Endodermal cell (in vitro differentiated cells): ENCODE measurements at places on chromosomes 6 and 20. TPM values are rescaled to one million over a fixed set of nuclear protein-coding genes. Genes with fewer than 3 reads are reported as not detected.

The LRRC73 gene
- total RNA-seq, result 0.64 and 0.86 TPM in 2 replicates

The C6orf15 gene
- not detected in 2 replicates for total RNA-seq

The HLA-DRB5 gene
- 0.92 and 1.5 TPM in 2 replicates for total RNA-seq

The BEND3 gene
- 18.0 to 18.9 TPM (median 18.5 TPM) in 3 replicates for total RNA-seq

The TAP1 gene
- 1.7 and 2.6 TPM in 2 replicates for total RNA-seq

The PCIF1 gene
- 33.4 to 38.4 TPM (median 34.5 TPM) in 3 replicates for total RNA-seq

The TAF4 gene
- 16.2 to 28.9 TPM (median 25.5 TPM) in 3 replicates for total RNA-seq

The SLC17A4 gene
- total RNA-seq, result not detected in 3 replicates

- peak; percentile 74 for DNase-seq
Observed at GRCh38 chr6:127606131-127606562, 29.2 kb downstream of the C6orf58 start.

DNA sequence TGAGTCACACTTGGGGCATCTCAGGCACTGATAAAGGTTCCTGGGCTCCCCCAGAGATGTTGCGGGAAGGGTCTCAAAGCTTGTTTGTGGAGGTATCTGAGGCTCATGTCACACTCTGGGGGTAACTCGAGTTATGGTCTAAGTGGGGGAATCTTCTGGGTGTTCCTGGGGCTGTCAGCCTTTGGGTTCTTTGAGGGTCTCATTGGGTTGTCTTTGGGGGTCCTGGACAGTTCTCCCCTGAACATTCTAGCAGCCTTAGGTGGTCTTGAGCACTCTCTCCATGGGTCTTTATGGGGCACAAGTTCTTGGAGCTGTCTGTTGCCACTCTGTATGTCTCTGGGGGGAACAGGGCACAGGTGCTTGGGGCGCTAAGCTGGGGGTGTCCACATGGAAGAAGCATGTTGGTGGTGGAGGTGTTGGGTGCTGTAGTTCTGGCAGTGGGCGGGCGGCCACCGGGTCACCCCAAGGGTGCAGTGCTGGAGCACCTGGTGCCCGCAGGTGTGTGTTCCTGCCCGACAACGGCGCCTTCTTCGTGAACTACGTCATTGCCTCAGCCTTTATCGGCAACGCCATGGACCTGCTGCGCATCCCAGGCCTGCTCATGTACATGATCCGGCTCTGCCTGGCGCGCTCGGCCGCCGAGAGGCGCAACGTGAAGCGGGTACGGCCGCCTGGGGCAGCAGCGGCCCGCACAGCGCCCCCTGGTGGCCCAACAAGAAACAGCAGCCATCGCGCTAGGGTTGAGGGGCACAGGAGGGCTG lies 7.1 kb upstream of the CAPN11 start:
- DNase-seq, result peak; percentile 94

GRCh38 chr6:47875593-47875992 lies 93.8 kb downstream of the OPN5 start:
- DNase-seq, result no peak

DNA sequence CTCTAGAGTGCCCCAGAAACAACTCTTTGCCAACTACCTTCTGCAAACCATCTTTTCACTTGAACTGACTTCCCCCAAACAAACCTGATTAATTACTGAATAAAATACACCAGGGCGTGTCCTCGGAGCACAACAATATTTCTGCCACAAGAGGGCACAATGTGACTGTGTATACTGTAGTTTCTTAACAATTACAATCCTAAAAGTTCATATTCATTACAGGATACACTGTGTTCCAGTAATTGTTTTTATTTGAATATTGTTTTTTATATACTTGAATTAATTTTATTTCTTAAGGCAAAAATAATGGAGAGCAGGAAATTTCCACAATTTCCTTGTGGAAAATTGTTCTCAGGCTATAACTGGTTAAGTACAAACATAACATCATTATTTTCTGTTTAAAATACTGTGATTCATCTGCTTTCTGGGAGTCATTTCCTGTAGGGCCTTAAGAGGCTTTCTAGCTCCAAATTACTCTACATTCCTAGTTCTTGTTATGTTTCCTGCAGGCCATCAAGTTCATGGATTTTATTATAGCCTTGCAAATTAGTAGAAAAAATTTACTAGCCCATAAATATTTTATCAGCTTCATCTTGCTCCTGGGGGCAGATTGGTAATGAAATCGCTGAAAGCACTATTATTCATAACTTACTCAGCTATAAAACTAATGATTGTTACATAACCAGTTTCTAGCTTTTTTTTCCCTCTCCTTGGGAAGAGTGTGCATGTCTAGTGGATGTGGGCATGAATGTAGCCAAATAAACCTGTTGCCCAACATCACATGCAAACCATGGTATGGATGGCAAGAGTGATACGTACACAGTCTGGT lies 51.9 kb upstream of the SLC22A16 start:
- DNase-seq, result peak; percentile 71

DNA sequence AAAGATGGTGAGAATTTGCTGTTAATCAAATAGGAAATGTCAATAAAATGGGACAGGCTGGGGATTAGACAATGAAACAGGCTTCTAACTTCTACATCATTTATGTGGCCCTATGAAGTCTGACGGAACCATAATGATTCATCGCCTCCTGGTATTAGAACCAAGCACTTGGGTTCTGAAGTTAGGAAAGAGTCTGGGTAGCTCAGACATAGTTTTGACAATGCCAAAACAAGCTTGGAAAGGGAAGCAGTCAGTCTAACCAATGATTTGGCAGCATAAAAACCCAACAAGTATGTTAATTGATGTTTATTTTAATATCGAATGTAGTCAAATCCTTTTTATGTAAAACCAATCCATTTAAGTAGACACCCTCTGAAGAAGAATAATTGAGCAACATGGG lies 160.8 kb upstream of the RSPO3 start:
- DNase-seq, result no peak

GRCh38 chr6:159533568-159533967 lies 159.5 kb downstream of the SOD2 start:
- DNase-seq, result no peak

- peak; percentile 82 for DNase-seq
Observed at GRCh38 chr20:43840382-43841070, 74.1 kb upstream of the TOX2 start.

GRCh38 chr20:62588458-62589149 lies 53.7 kb upstream of the SLCO4A1 start:
- DNase-seq, result no peak

DNA sequence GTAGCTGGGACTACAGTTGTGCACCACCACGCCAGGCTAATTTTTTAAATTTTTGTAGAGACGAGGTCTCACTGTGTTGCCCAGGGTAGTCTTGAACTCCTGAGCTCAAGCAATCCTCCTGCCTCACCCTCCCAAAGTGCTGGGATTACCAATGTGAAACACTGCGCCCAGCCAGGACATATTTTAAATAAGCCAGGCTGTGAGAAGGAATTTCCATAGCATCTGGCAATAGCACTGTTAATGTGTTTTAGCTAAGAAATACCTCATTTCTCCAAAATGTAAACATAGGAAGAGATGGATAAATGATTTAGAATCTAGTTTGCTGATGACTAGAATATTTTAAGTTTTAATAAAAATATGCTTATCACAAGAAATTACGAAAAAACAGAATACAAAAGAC lies 27.0 kb upstream of the SLA2 start:
- DNase-seq, result no peak

DNA sequence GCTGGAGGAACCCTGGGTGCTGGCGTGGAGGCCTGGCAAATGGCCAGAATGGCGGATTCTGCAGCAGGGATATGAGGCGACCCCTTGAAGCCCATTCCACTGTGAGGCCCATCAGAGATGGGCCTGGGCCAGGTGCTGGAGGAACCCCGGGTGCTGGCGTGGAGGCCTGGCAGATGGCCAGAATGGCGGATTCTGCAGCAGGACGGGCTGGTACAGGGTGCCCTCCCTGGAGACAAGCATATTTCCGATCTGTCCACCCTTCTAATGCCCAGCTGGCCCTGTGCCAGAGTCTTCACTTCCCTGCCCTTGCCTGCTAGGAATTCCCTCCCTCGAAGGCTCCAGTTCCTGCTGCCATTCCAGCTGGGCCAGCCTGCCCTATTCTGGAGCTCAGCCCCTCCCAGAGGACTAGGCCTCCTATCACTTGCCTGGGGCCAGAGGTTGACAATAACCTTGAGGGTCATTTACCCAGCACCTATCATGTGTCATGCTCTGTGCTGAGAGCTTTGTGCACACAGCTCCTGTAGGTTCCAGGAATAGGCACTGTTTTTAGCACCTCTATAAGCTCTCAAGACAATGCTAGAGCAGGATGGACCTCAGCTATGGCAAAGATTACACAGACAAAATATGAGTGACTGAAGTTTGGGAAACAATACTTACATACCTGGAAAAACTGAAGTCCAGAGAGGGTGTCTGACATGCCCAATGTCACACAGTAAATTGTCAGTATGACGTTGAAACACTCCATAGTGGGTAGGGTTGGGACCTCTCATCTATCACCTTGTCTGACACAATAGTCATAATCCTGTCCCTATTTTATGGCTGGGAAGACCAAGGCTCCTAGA lies 21.4 kb downstream of the SUN5 start:
- no peak for DNase-seq

DNA sequence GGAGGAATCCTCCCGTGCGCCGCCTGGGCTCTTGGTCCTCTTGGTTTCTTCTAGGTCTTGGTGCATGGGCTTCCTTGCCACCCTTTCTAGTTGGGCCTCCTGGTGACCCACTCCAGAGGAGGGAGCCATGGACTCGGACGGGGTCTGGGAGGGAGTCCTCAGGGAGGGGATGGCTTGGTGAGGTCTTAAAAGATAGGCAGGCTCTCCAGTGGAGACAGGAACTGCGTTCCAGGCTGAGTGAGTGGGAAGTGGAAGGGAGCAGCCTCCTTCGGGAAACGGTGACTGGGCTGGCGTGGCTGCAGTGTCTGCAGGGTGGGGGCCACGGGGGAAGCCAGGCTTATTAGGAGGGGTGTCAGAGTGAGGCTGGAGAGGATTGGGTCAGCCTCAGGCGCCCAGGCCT lies 152.8 kb downstream of the GRM4 start:
- peak; percentile 41 for DNase-seq

DNA sequence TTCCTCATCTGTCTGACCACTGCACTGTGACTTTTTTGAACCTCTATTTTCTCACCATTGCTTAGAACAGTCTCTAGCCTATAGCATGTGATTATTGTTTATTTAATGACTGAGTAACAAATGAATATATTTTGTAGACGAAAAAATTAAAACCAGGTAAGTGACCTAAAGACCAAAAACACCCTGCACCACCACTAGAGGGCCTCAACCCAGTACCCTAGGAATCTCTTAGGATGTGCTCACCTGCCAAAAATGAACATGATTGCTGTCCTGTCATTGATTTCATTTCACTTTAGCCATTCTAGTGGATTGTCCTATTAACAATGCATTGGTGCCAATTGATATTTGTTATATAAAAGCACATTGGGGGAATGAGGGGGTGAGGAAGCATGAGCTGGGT lies 199.1 kb downstream of the COL9A1 start:
- no peak for DNase-seq

GRCh38 chr6:96610019-96610418 lies 47.1 kb downstream of the FHL5 start:
- DNase-seq, result no peak

DNA sequence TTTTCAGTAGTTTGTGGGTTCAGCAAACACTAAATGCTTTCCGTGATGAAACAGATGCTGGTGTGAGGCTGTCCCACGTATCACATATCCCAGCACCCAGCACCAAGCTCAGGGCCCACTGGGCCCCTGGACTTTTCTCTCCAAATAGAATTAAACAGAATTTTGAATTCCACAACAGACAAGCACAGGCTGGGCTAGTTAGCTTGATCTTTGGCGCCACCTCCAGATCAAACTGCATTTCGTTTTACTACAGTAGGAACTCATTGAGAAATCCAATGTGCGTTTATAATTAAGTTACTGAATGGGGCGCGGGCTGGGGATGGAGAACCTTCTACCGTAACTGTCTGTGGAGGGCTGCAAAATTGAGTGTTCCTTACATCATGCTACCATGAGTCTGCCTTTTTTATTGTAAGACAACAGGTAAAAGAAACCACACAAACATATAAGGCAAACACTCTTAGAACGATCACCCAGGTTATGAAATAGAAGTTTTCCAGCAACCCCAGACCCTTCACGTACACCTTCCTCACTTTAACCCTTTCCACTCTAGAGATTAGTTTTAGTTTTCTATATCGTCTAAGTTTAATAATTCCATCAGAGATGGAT lies 107.8 kb downstream of the ZFP64 start:
- DNase-seq, result peak; percentile 87

DNA sequence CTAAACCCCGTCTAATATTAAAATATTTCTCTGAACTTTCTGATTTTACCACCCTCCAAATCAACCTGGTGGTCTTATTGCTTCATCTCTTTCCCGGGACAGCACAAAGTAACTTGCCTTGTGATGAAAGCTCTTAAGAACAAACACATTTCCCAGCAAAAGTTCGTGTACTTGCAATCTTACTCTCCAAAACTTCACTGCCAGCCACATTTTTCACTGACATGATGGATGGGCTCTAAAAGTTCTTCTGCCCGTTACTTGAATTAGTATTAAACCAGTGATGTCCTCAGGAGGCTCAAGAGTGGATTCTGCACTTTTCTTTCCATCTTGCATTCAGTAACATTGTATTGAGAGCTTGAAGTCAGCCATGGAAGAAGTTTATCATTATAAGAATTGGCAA lies 731.6 kb upstream of the GJE1 start:
- DNase-seq, result no peak

GRCh38 chr6:156809034-156809433 lies 31.9 kb downstream of the ARID1B start:
- DNase-seq, result peak; percentile 10

DNA sequence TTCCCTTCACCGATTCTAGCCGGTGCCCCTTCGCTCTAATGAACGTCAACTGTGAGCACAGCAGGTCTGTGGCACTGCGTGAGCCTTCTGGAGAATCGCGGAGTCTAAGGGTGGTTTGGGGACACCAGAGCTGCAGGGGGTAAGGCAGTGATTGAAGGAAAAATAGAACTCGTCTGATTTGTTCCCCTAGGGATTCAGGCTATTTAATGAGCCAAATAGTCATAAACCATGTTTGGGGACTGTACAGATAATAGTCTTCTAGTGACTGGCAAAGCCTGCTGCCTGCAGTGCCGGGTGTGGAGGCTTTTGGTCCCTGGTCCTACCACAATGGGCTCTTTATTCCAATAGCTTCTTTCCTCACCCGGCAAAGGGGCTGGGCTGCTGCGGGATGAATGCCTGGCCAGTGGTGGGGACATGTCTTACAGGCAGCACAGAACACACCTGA lies 11.1 kb upstream of the NTSR1 start:
- no peak for DNase-seq

DNA sequence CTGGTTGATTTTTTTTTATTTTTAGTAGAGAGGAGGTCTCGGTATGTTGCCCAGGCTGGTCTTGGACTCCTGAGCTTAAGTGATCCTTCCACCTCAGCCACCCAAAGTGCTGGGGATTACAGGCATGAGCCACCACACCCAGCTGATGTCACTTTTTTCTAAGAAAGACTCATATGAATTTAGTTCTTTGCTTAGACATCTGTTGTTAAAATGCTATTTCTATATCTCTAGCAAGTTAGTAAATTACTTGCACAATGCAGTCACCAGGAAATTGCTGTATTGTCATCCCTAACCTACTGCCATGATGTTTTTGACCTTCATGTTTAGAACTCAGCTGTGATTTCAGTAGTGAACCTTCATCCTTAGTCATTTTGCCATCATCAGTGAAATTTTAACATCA lies 5.7 kb downstream of the KDM1B start:
- no peak for DNase-seq
